ENCODE measurements at places on chromosomes 4 and X. TPM values are rescaled to one million over a fixed set of nuclear protein-coding genes. Genes with fewer than 3 reads are reported as not detected.

KCND1 gene
- 0.11 TPM for total RNA-seq

ADGRA3 gene
- 26.8 TPM for total RNA-seq

PRSS48 gene
- total RNA-seq = not detected

ATP8A1 gene
- total RNA-seq = under 0.01 TPM

ADAM29 gene
- not detected for total RNA-seq

PGAM4 gene
- not detected for total RNA-seq

ZDHHC15 gene
- not detected for total RNA-seq

TBC1D8B gene
- total RNA-seq = 8.8 TPM

All from placental epithelial cell (primary cell).